Activated CD8-positive, alpha-beta memory T cell treated with anti-CD3 and anti-CD28 coated beads for 24 hours (primary cell): ENCODE measurements at places on chromosomes 7 and 10.

DNA sequence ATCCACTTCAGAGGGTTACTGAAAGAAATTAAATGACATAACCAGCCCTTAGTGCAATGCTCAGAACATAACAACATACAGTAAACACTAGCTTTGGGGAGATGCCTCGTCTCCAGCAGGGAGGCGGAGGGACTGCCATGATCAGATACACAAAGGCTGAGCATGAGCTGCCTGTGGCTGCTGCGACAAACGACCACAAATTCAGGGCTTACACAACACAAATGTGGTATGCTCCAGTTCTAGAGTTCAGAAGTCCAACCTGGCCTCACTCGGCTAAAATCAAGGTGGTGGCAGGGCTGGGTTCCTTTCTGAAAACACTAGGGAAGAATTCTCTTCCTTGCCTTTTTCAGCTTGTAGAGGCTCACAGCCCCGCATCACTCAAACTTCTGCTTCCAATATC lies 128.2 kb upstream of the ADAM12 start:
- DNase-seq: no peak

DNA sequence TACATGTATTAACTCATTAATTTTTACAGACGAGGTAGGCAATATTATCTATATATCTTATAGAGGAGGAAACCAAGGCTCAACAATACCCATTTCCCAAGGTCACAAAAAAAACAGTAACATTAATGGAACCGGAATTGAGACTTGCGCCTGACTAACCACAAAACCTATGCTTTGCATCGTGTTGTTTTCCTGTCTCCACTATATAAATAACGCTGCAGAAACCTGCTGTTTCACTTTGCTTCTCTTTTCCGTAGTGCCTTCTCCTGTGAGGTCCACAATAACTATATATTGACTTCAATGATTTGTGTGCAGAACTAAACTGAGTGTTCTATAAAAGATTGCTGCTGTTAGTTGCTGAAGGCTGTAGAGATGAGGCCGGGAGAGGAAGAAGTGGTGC lies 97.7 kb upstream of the RPA3 start:
- DNase-seq: no peak

- DNase-seq: no peak
Measured at GRCh38 chr10:85235258-85235657, 906.9 kb downstream of the CCSER2 start.

DNA sequence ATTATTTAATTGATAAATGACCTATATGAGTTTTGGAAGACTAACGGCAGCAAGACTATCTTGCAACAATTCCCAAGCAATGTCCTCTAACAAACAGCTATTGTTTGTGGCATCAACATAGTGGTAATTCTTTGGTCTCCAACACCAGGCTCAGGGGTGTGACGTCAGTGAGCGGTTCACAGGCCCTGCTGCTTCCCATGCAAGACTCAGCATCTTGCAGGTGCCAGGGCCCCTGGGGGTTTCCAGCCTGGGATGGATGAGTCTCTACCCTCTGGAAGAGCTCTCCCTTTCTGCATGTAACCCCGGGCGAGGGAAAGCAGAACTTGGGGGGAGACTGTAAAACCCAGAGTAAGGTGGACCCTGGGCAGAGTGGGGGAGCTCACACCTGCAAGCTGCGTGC lies 164.7 kb downstream of the ACTR3B start:
- DNase-seq: no peak

- no peak for DNase-seq
Measured at GRCh38 chr7:116924741-116925140, 28.6 kb upstream of the ST7 start.

GRCh38 chr10:92923416-92923815 lies 75.1 kb downstream of the EXOC6 start:
- no peak for DNase-seq

- no peak for DNase-seq
Measured at GRCh38 chr7:112190120-112190519, 16.1 kb downstream of the DOCK4 start.

DNA sequence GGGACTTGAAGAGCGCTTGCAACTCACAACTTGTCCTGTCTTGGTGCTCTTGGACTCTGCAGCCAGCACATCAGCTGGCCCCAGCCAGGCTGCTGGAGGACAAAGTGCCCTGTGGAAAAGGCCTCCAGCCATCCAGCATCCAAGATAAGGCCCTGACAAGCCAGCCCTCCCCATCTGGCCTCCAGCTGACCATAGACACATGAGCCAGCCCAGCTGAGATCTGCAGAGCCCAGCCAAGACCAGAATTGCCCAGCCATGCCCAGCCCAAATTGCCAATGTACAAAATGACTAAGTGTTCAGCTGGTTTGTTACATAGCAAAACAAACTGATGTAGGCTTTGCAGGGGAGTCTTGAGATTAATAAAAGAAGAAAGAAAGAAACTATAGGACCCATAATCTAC lies 36.0 kb upstream of the FRMD4A start:
- no peak for DNase-seq

DNA sequence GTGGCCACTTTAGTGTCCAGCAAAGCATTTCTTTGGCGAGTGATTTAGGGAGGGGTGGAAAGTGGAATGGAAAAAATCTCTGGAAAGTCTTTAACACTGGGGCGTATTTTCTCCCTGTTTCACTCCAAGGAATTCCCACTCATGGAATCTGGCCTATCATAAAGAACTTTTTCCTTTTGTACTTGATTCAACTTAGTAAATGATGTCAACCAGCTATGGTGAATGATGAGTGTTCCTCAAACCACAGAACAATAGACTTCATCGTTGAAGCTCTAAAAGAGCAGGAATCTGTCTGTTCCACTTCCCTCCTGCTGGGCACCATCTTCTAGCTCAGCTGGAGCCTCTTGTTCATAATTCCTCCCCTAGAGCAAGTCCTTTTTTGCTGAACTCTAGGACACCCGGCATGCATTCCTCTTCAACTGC lies 66.5 kb downstream of the EPDR1 start:
- DNase-seq: no peak

GRCh38 chr10:69220507-69220906 lies 375 bp downstream of the HKDC1 start:
- DNase-seq: no peak

- no peak for DNase-seq
Measured at GRCh38 chr10:95350219-95350829, 59.5 kb upstream of the PDLIM1 start.

GRCh38 chr7:28490831-28491230 lies 78.5 kb downstream of the CREB5 start:
- no peak for DNase-seq

GRCh38 chr7:39621784-39622411 lies 1.5 kb upstream of the RALA start:
- DNase-seq: no peak

DNA sequence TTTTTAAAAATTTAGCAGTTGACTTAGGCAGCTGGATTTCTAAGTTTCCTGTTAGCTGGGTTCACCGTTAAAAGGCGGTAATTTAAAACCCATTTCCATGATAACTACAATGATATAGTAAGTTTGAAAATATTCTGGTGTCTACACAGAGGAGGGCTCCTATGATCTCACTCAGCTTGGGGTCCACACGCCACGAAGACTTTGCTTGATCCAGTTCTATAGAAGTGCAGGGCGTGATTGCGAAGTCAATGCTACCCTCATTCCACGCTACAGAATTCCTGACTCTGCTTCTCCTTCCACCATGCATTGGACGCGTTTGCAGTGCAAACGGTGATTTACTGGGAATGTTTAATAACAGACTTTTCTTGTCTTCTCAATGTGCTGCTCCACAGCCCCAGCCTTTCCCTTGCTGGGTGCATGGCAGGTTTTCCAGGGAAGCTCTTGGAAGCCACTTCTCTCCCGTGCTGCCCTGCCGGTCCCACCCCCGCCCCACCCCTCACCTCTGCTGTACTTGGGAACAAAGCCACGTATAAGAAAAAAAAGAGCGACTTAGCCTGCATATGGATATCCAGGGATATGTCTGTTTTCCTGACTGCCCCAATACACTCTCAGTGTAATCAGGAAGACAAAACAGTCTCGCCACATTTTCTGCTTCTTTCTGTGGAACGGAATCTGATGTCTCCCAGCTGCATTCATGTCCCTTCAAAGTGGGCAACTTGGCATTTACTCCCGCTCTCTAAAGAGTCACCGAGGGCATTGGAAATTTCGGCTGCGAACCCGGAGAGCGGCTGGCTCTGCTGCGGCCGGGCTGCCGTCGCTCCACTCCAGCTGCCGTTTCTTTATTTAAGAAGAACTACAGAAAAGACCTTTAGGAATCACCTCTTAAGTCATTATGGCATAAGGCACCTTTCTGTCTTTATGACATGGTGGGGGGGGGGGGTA lies 434.4 kb upstream of the MGMT start:
- DNase-seq: no peak
